ENCODE measurements at places on chromosomes 12 and 14.
A peak's percentile ranks its signal among the peaks of the same experiment; 100 is the strongest.

- peaks cover 20% of the 10 kb centered on the region for H3K4me1 ChIP-seq
- no peak overlapping the region for H3K4me3 ChIP-seq
- no peak for DNase-seq
Observed at GRCh38 chr14:60183138-60183537, 17.9 kb upstream of the DHRS7 start.

DNA sequence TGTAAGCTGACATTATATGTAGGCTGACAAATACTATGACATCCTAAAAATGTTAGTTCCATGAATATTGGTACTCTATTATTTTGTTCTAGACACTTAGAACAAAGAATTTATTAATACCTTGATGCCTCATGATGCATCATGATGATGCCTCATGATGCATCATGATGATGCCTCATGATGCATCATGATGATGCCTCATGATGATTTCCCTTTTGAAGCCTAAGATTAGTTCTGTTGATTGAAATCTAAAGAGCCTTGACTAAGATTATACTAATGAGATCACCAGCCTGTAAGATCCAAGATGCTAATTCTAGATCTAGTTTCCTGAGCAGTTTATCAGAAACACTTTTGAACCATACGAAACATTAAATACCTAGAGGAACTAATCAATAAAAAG, 4.6 kb upstream of the CEP128 start:
- peaks cover 48% of the 10 kb centered on the region for H3K4me1 ChIP-seq
- H3K4me3 ChIP-seq = no peak overlapping the region
- peaks cover 4% of the 10 kb centered on the region for H3K36me3 ChIP-seq
- peak overlapping the region; percentile 66 for H3K27ac ChIP-seq

- H3K4me1 ChIP-seq = no peaks in the 10 kb centered on the region
- no peak overlapping the region for H3K4me3 ChIP-seq
Observed at GRCh38 chr14:76676539-76676938, 84.7 kb upstream of the VASH1 start.

DNA sequence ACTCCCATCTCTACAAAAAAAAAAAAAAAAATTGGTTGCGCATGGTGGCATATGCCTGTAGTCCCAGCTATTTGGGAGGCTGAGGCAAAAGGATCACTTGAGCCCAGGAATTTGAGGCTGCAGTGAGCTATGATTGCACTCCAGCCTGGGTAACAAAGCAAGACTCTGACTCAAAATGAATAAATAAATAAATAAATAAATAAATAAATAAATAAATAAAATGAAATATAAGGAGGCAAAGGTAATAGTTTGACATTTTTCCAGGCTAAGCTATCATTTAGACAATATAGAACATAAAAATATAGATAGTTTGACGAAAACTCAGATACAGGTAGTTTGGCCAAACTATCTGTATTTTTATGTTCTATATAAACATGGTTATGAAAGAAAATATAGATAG, 40.5 kb downstream of the ZCRB1 start:
- H3K4me1 ChIP-seq = no peaks in the 10 kb centered on the region
- DNase-seq = no peak
- H3K27me3 ChIP-seq = peaks cover 5% of the 10 kb centered on the region

GRCh38 chr12:65916991-65917695, 92.9 kb downstream of the HMGA2 start:
- no peaks in the 10 kb centered on the region for H3K36me3 ChIP-seq
- no peaks in the 10 kb centered on the region for H3K4me1 ChIP-seq
- DNase-seq = no peak
- no peak overlapping the region for H3K4me3 ChIP-seq

- no peak for DNase-seq
- no peaks in the 10 kb centered on the region for H3K36me3 ChIP-seq
- no peak overlapping the region for H3K4me3 ChIP-seq
- no peak overlapping the region for H3K27ac ChIP-seq
Observed at GRCh38 chr12:110266980-110267620, 13.9 kb upstream of the ATP2A2 start.

DNA sequence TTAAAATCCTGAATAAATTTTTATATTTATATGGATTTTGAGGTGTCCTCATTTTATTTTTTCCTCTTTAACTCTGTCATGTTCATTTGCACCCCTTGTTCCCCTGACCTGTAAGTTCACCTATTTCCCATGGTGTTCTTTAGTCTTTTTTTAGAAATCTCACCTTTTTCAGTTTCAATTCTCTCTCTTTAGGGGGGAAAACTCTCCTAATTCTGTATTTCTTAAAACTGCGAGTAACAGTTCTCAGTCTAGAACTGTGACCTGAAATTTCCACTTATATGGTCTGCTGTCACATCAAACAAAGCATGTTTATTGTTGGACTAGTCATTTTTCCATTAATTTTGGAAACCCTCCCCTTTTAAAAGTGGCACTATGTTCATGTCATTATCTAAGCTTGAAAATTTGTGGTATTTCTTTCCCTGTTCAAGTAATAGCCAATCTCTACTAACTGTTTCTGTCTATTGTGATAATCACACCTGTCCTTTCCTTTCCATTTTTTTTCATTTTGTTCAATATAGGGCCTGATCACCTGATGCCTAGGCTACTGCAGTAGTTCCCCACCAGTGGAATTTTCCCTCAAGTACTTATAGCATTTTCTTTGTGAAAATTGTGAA, 14.0 kb upstream of the FBXO33 start:
- peak overlapping the region; percentile 76 for H3K27ac ChIP-seq
- no peak for DNase-seq
- H3K27me3 ChIP-seq = no peaks in the 10 kb centered on the region
- peaks cover 3% of the 10 kb centered on the region for H3K36me3 ChIP-seq
- H3K4me1 ChIP-seq = peaks cover 53% of the 10 kb centered on the region
- H3K4me3 ChIP-seq = peak overlapping the region; percentile 42

DNA sequence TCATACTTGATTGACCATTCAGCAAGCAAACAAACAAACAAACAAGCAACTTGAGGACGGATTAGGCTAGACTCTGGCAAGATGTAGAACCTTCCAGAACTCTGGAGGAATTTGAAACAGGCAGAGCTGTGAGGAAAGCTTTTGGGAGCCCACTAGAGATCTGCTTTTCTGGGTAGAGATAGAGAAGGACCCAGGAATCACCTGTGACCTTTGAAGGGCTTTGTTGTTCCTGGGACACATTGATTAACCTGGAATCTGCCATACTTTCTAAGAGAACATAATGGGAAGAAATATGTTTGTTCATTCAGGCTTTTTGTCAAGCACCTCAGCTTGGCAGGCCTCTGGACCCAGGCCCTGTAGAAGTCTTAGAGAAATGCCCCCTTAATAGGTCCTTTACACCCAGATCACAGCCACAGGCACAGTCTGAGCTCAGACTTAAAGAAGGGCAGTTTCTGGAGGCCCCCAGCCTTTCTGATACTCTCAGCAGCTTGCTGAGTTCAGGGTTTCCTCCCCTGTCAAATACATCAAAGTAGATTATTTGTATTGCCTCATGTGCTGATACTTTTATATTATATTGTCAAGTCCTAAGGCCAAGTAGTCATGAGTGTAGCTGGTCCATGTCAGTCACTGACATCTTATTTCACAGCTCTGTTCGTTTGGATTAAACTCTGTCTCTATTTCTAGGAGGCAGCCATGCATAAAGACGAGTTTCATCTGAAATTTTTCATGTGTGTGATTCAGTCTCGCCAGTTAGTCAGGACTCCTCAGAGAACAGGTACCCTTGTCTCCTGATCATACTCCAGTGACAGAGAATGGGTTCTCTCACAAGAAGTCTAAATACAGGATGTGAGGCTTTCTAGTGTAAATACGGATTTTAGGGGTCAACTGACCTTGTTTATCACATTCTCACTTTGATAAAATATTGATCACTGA, 1.1 kb upstream of the SENP1 start:
- H3K36me3 ChIP-seq = peaks cover 2% of the 10 kb centered on the region
- DNase-seq = no peak
- no peaks in the 10 kb centered on the region for H3K27me3 ChIP-seq
- peak overlapping the region; percentile 96 for H3K27ac ChIP-seq
- peak overlapping the region; percentile 96 for H3K4me3 ChIP-seq

DNA sequence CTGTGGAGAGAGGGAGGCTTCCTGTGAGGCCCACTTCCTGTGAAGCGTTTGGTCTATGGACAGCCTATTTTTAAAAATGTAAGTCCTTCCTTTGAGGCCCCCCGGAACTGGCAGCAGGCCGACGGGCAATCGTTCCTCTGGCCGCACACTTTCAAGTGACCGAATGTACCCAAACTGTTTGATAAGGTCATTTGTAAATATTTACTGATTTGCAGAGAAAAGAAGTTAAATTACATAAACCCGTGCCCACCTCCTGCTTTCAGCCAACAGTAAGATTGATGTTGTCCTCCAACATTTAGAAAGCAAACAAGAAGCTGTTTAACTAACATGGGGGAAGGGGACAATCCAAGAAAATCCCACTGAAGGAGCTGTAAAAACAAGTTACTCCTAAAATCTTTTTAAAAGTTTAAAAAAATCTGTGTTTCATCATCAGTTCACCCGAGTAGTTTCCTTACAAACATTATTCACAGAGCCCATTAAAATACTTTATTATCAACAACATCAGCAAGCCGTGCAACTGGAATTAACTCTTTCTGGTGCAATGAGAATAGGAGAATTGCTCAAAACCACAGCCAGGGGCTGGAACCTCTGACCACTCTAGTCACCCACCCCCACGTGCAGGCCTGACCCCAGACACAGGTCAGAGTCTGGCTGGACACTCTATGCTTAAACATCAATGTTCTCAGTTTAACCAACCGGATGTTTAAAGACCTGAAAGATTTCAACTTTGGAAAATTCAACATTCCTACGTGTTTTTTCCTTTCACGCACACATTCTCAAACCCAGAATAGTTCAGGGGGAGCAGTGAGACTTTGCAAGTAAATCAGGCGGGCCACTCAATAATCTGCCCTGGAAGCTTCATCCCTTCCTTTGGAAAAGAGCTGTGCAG, 65.3 kb downstream of the FOXN3 start:
- peak overlapping the region; percentile 69 for H3K4me3 ChIP-seq
- H3K27me3 ChIP-seq = no peaks in the 10 kb centered on the region
- peaks cover 62% of the 10 kb centered on the region for H3K4me1 ChIP-seq
- peak; percentile 25 for DNase-seq
- peaks cover 44% of the 10 kb centered on the region for H3K36me3 ChIP-seq
- H3K27ac ChIP-seq = peak overlapping the region; percentile 91

GRCh38 chr14:56810836-56811592, 735 bp upstream of the OTX2 start:
- H3K4me1 ChIP-seq = peaks cover 24% of the 10 kb centered on the region
- H3K4me3 ChIP-seq = no peak overlapping the region
- H3K27ac ChIP-seq = no peak overlapping the region
- DNase-seq = no peak
- peaks cover 83% of the 10 kb centered on the region for H3K27me3 ChIP-seq

DNA sequence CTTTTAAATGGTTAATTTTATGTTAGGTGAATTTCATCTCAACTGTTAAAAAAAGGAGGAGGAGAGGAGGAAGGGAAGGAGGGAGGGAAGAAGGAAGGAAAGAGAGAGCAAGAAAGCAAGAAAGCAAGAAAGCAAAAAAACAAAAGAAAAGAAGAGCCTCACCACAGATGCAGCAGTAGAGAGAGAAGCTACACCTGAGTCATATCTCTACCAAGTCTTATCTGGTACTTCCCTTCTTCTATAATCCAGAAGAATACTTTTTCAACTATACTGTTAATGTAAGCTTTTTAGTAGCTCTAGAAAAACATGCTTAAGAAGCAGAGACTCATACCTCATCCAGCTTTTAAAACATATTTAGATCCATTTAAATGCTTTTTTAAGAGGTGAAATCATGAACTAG, 5.6 kb upstream of the IL26 start:
- H3K4me3 ChIP-seq = no peak overlapping the region
- DNase-seq = no peak
- no peaks in the 10 kb centered on the region for H3K36me3 ChIP-seq
- H3K27me3 ChIP-seq = peaks cover 4% of the 10 kb centered on the region
- H3K27ac ChIP-seq = no peak overlapping the region

DNA sequence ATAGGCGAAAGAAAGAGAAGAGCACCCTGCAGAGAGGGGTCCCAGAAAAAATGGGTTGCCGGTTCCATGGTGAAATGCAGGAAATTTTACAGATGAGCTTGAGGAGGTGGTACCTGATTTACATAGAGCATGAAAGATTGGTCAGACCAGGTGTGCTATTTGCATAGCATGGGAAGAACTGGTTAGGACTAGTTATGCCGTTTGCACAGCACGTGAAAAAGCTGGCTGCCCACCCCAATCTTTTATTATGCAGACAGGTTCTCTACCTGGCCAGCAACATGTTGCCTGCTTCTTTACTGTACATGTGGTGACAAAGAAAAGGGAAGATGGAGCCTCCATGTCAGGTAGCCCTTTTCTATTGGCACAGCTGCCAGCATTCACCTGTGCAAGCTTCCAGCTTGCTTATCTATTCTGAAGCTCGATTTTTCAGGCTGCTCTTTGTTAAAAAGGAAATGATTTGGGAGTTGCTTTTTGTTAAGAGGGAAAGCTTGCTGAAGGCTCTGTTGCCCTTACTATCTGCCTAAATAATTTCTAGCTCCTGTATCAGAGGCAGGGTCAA, 62.9 kb upstream of the ELK3 start:
- H3K4me3 ChIP-seq = no peak overlapping the region

GRCh38 chr14:54226103-54226502, 170.7 kb upstream of the CDKN3 start:
- H3K36me3 ChIP-seq = no peaks in the 10 kb centered on the region
- no peak overlapping the region for H3K27ac ChIP-seq
- no peaks in the 10 kb centered on the region for H3K4me1 ChIP-seq
- H3K4me3 ChIP-seq = no peak overlapping the region
- no peak for DNase-seq
- peaks cover 46% of the 10 kb centered on the region for H3K27me3 ChIP-seq

GRCh38 chr12:127133675-127134335, 1133.2 kb upstream of the TMEM132C start:
- no peak overlapping the region for H3K27ac ChIP-seq
- DNase-seq = no peak
- no peaks in the 10 kb centered on the region for H3K36me3 ChIP-seq
- H3K4me1 ChIP-seq = no peaks in the 10 kb centered on the region

- no peak overlapping the region for H3K27ac ChIP-seq
- no peaks in the 10 kb centered on the region for H3K36me3 ChIP-seq
- DNase-seq = no peak
- H3K4me1 ChIP-seq = no peaks in the 10 kb centered on the region
- no peaks in the 10 kb centered on the region for H3K27me3 ChIP-seq
Observed at GRCh38 chr14:38150075-38150474, 57.6 kb upstream of the SSTR1 start.

DNA sequence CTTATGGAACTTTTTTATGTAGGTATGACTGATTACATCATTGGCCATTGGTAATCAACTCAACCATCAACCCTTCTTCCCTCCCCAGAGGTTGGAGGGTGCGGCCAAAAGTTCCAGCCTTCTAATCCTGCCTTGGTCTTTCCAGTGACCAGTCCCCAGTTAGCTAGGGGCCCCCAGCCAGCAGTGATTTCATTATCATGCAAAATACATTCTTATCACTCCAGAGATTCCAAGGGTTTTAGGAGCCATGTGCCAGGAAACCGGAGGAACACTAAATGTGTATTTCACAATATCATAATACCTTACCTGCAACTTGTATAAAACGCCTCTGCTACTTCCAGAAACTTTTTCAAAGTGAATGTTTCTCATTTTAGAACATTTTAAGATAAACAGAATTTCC, 181.5 kb upstream of the PELI2 start:
- peaks cover 6% of the 10 kb centered on the region for H3K27me3 ChIP-seq
- H3K4me3 ChIP-seq = no peak overlapping the region
- no peaks in the 10 kb centered on the region for H3K4me1 ChIP-seq
- H3K36me3 ChIP-seq = no peaks in the 10 kb centered on the region

All from activated naive CD8-positive, alpha-beta T cell treated with anti-CD3 and anti-CD28 coated beads, Interleukin-2, amount 50 U/mL, for 24 hours (primary cell).